Tibial artery (tissue), 4 donors: ENCODE measurements at places on chromosomes 3 and 15.

DNA sequence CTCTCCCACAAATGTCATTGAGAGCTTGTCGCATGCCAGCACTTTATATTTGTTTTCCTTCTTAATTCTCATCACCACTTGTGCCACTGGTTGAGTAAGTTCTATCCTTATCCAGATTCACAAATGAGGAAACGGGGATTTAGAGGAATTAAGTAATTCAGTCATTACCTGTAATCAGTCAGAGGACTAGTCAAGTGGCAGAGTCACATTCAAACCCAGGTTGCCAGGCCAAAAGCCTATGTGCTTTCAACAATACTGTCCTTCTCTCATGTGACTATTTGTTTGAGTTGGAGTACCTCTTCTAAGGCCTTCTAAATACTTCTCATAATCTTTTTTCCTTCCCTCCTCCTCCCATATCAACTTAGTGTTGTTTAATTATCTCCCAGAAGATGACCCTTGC is 76.9 kb downstream of the THRB start:
- no peak for DNase-seq

GRCh38 chr3:48596157-48596556 is 1.0 kb upstream of the COL7A1 start:
- no peak for DNase-seq

DNA sequence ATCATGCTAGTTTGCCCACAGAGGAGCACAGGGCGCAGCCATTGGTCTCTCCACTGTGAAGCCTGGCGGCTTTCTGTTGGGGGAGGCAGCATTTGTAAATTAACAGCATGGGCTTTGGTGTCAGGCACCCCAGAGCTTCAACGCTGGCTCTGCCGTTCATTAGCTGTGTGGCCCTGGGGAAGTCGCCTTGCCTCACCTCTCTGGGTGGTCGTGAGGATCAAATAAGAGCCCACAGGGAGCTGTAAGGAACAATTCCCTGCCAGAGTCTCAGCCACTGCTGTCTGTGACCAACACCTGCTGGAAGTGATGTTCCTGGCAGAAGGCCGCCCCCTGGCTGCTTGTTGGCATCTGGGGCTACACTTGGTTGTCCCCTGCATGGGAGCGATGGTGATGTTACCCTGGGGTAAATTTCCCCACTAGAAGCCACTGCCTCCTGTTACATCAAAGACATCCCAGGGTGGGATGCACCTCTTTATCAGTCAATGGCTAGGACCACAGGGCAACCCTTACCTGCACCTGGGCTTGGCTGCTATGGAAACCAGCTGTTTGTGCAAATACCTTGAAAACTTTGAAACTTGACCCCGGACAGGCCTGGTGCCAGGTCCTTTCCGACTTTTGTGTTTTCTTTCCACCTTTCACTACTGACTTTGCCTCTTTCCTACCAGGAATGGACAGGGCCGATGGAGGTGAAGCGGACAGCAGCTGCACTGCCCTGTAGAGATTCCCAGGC is 36.9 kb downstream of the DNASE1L3 start:
- DNase-seq: no peak

DNA sequence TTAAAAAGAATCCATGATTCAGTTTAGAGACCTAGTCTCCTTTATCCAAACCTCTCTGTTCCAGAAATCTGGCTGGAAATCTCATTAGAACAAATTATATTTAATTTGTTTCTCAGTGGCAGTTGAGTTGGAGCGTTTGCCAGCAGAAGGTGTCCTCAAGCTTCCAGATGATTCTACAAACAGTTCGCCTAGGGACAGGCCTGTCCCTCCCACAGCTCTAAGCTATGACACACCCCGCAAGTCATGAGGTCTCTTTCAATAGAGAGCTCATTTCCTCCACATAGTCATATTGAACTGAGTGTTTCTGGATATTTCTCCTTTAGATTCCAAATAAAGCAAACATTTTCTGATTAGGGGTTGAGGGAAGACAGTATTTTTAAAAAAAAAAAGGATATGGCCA is 230.3 kb downstream of the ATP8B4 start:
- no peak for DNase-seq

DNA sequence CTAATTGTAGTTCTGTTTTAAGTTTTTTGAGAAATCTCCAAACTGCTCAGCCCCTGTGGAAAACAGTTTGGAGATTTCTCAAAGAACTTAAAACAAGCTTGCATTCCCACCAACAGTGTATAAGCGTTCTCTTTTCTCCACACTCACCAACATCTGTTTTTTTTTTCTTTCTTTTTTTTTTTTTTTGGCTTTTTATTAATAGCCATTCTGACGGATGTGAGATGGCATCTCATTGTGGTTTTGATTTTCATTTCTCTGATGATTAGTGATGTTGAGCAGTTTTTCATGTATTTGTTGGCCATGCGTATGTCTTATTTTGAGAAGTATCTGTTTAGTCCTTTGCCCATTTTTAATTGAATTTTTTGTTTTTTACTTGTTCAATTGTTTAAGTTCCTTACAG is 73.1 kb upstream of the COL8A1 start:
- no peak for DNase-seq

- DNase-seq: no peak
These were observed 47.8 kb downstream of the LRRK1 start for GRCh38 chr15:100966997-100967396.

GRCh38 chr3:73273341-73273740 is 211.9 kb downstream of the EBLN2 start:
- DNase-seq: no peak

DNA sequence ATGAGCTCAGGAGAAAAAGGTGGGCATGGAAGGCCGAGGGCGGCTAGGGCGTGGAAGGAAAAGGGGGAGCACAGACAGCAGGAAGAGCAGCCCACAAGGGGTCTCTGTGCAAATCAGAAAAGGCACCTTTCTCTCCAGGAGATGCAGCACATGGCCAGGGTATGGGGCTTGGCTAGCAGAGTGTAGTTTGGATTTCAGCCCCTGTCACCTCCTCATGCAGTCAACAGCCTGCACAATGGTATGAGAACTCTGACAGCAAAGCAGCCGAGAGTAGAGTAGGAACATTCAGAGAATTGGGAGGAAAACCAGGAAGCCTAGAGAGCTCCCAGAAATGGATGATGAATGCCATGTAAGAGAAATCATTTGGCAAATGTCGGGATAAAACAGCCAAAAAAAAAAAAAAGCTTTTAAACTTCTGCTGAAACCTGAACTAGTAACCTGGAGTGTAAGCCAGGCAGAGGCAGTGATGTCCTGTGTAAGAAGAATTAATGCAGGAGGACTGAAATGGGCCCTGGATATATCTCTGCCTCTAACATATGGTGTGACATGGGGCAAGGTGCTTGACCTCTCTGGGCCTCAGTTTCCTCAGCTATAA is 25.7 kb downstream of the FSTL1 start:
- DNase-seq: no peak

DNA sequence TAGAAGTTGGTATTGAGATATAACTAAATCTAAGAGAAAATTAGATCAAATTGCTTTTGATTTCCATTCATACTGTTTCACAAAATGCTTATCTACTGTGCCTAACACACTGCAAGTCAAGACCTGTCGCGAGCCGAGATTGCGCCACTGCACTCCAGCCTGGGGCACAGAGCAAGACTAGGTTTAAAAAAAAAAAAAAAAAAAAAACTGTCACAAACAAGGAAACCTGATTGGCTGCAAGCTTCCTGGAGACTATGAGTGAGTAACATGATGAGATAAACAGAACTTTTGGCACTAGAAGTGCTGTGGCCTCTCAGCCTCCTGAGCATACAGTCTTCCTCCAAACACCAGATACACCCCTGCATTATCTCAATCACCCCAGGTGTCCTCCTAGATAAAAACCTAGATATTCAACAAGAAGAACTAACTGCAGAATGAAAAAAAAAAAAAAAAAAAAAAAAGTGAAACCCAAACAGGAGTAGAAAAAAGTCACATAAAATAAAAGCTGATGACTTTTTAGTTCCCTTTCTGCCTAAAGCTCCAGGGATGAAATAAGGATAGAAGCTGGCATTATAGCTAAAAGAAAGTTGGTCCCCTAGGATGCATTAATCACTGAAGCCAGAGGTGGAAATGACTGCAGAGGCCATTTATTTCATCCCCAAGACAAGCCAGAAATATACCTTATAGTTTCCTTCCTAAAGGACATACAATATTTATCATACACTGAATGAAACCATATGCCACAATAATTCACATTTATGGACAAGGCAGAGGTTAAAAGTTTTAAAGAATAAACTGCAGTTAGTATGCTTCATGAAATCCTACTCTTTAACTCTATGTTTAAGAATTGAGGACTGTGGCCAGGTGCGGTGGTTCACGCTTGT is 82.4 kb downstream of the P3H2 start:
- peak; percentile 40 for DNase-seq

- DNase-seq: no peak
These were observed 2.2 kb upstream of the UCN2 start for GRCh38 chr3:48565591-48566400.

DNA sequence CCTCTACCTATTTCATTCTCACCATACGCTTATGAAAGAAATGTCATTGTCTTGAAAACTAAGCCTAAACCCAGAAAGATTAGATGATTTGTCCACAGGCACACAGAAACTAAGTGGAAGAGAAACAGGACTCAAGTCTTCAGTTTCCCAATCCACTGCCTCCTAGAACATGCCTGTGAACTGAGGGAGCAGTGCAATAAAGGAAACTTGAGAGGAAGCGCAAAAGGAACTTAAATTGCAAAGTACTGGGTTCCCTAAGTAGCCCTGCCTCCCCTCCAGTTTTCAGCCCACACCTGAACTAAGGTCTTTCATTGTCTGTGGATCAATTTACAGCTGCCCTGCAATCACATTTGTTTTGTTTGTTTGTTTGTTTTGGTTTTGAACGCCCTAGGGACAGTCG is 56.7 kb upstream of the TSEN2 start:
- DNase-seq: no peak

GRCh38 chr15:35566991-35567390 is 21.0 kb upstream of the DPH6 start:
- DNase-seq: no peak

GRCh38 chr15:100017140-100017539 is 283.9 kb upstream of the LYSMD4 start:
- no peak for DNase-seq

DNA sequence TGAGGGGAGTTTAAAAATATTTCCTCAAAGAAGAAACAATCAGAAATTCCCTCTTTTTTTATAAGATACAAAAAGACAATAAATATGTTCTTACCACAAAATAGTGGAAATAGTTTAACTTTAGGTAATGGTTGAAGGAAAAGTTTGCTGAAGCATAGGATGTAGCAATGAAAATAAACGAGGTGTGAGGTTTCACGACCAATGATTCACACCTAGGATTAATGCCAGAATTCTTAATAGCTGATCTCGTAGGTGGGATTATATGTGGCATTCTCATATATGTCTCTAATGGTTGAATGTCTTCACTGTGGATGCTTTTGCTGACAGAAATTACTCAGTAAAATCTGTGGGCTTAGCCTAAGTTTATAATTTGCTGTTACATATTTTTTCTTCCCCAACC is 467.7 kb downstream of the FGF12 start:
- no peak for DNase-seq

GRCh38 chr3:10869460-10869859 is 53.4 kb downstream of the SLC6A11 start:
- no peak for DNase-seq
